ENCODE measurements at places on chromosomes 1 and 21.

GRCh38 chr1:166951050-166951449 is 24.3 kb downstream of the ILDR2 start:
- DNase-seq: no peak

DNA sequence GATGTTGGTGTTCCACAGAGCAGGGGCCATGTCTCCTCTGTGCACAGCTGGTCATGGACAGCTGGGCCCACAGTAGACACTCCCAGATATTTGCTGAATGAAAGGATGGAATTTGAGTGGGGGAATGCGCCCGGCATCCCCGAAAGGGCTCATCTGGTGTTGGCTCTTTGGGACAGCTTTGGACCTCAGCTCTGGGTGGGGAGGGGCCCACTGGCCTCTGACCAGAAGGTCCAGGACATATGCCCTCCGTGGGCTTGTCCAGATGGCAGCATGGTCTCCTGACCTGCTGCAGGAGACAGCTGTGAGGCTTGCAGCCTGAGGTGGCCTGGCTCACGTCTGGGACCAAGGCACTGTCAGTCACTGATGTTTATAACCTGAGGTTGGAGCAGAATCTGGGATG is 160.4 kb upstream of the AJAP1 start:
- no peak for DNase-seq

- DNase-seq: no peak
Measured at GRCh38 chr1:117846674-117847425, 82.6 kb downstream of the GDAP2 start.

GRCh38 chr1:235855811-235856429 is 10.8 kb downstream of the LYST start:
- no peak for DNase-seq

- no peak for DNase-seq
Measured at GRCh38 chr1:200775850-200776249, 37.2 kb downstream of the CAMSAP2 start.

GRCh38 chr1:245493029-245493428 is 338.2 kb downstream of the KIF26B start:
- no peak for DNase-seq

- DNase-seq: no peak
Measured at GRCh38 chr1:66540434-66541032, 6.6 kb downstream of the SGIP1 start.

- peak; percentile 84 for DNase-seq
Measured at GRCh38 chr1:31701091-31701736, 2.6 kb downstream of the COL16A1 start.

GRCh38 chr1:23288671-23289070 is 55.4 kb downstream of the HNRNPR start:
- no peak for DNase-seq

DNA sequence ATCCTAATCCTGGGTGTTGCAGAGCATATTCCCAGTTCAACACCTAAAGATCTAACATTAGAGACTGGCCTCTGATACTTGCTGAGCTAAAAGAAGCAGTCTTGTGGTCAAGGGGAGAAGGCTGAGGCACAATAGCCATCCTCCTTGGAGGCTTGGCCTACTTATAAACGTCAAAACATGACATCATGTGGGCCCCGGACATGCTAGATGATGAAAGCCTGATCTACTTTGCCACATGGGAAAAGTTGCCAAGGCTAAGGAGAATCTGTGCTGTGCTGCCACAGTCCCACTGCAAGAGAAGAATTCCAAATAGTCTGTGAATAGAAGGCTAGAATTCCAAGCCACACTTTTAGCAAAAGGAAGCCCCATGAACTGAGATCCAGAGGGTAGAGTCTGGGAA is 43.9 kb upstream of the SAMD13 start:
- no peak for DNase-seq

DNA sequence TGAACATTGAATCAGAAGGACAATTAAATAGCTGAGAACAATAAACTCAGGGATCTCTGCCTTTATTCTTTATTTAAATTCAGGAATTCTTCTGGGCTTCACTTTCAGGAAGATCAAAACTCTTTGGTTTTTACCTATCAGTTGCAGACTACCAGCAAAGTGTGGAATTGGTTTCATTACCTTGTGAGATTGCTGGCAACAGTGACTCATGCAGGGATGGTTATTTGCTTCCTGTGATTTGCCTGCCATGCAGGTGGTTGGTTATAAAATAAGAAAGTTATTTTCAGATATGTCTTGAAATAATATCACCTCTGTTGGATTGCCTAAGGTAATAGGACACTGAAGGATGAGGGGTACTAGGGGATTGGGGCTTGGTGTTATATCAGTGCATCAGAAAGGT is 204.6 kb downstream of the PTBP2 start:
- DNase-seq: peak; percentile 0

DNA sequence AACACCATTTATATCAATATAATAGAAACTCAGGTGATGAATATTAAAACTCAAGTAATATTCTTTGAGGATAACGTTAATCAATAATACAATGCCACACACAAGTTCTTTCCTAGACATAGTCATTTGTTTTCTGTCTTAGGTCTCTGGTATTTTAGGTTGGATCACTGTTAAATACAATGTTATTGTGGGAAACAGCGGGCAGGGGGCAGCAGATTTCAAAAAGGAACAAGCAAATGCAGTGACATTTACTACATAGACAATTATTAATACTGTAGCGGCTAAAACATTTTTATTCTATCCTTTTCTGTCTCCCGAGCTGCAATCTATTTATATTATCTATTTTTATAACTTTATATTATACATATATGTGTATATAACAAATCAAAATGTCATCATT is 186.4 kb upstream of the ZNHIT6 start:
- peak; percentile 50 for DNase-seq

DNA sequence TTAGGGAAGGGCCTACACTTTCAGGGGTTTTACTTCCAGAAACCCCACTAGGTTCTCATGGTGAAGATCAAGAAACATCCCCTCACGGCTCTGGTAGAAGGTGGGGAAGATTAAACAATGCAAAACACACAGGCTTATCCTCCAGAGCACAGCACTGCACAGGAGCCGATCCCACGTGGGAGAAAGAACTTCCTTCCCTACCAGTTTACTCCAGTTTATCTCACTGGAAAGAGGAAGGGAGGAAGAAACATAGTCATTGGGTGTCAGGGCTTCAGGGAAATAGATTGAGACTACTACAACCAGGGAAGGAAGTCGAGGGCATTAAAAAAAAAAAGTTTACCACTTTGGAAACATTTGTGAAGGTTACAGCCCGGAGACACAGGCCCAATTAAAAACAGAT is 164.4 kb downstream of the NTPCR start:
- no peak for DNase-seq

DNA sequence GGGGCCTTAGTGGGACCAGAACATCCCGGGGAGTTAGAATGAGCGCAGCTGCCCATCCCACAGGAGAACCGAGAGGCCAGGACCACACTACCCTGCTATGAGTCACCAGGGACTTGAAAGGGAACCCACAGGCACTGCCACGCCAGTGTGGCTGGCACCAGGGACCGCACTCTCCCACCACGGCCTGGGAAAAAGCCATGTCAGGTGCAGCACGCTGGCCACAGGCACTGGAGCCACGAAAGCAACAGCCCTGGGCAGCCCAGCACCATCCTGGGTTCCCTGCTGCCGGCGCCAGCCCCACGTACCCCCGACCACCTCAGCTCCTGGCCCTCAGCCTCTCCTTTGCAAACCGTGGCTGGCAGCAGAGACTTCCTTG is 14.1 kb upstream of the TMEM240 start:
- no peak for DNase-seq

- no peak for DNase-seq
Measured at GRCh38 chr1:51324251-51325010, 5.9 kb downstream of the TTC39A start.

DNA sequence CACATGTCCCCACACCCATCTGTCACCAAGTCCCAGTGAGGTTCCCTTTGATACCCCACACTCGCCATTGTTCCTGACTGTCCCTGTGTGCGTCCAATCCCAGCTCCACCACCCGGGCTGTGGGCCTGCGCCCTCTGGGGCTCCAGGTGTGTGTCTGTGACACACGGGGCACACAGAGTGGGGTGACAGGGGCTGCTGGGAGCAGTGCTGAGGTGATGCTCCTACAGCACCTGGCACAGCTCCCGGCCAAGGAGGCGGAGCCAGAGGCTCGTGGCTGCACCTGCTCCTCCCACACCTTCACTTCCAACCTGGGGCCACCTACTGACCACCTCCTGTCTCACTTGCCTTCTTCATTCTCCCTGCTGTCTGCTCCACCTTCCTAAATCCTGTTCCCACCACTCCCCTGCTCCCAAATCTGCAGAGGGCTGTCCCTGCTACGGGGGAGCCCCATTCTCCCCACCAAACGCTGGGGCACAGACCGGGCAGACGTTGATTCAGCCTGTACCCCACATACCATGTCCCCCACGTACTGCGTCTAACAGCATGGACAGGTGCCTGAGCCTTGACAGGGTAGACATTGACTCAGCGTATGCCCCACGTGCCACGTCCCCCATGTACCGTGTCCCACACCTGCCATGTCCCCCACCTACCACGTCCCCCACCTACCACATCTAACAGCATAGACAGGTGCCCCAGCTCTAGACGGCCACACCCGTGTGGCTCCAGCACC is 16.4 kb downstream of the WDR4 start:
- DNase-seq: peak; percentile 28

- DNase-seq: peak; percentile 6
Measured at GRCh38 chr1:75203415-75204277, 69.5 kb downstream of the LHX8 start.

DNA sequence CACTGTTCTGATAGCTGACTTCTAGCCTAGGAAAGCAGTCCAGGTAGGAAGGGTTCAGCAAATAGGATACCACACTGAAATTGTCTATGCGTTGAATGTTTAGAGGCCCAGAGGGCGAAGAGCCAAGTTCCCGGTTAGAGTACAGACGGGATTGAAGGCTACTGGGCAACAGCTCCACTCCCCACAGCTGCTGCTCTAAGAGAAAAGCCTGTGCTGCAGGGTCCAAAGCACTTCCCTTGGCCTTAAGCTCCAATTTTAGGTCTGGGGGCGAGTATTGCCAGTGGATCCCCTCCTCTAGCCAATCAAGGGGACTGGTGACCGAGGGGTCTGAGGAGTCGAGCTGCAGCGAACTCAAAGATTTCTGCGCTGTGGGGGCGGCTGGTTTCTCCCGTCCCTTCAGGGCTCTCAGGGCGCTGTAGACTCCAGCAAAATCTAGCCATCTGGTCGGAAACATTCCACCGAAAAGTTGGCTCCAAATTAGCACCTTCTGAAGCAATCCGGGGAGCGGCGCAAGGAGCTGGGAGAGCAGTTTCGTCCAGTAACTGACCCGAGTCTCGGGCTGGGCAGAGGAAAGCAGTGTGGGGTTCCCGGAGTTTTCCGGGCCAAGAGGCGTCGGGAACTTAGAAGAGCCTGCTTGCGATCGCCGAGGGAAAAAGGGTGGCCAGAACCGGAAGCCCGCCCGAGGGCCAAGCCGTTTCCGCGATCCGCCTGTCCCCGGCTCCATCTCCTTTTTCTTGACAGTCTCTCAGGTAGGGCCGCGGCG is 748 bp downstream of the PPP1R15B start:
- peak; percentile 57 for DNase-seq

- peak; percentile 75 for DNase-seq
Measured at GRCh38 chr1:33055210-33056008, 18.7 kb upstream of the AK2 start.

GRCh38 chr1:155910621-155911121 is 478 bp downstream of the RIT1 start:
- DNase-seq: peak; percentile 37

- no peak for DNase-seq
Measured at GRCh38 chr1:216881695-216882094, 158.5 kb upstream of the ESRRG start.

DNA sequence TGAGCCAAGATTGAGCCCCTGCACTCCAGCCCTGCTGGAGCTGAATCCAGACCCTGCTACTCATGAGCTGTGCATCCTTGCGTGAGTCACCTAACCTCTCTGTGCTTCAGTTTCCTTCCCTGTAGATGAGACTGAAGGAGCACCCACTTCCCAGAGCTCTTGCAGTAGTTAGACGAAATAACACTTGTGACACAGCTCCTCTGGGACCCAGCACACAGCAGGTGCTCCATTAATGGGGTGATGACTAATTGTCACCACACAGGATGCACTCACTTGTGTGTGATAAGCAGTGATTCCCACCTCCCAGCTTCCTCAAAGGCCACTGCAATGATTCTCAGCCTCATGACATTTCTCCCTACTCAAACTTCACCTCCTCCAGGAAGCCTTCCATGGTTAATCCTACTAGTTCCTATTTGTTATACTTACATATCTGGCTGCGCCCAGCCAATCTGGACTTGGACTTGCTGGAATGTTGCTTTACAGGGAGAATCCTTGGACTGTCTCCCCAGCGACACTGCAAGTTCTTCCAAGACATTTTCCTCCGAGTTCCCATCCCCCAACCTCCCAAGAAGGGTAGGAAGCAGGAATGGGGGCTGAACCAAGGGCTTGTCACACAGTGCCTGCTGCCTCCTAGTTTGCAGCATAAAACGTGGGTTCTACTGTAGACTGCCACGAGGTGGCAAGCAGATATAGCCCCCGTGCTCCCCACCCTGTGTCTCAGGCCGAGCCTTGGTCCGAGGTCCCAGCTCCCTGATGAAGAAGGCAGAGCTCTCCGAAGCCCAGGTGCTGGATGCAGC is 17.2 kb downstream of the DRAXIN start:
- DNase-seq: no peak

- DNase-seq: no peak
Measured at GRCh38 chr1:207919523-207920170, 8.7 kb upstream of the CD34 start.

- no peak for DNase-seq
Measured at GRCh38 chr1:13888351-13888986, 188.5 kb downstream of the PRDM2 start.
